T-helper 17 cell (primary cell): ENCODE measurements at places on chromosomes 1 and 21. TPM values are rescaled to one million over a fixed set of nuclear protein-coding genes. Genes with fewer than 3 reads are reported as not detected.

- H3K36me3 ChIP-seq, result no peaks in the 10 kb centered on the region
- peaks cover 45% of the 10 kb centered on the region for H3K27me3 ChIP-seq
- H3K4me1 ChIP-seq, result no peaks in the 10 kb centered on the region
- DNase-seq, result no peak
- no peak overlapping the region for H3K4me3 ChIP-seq
Measured at GRCh38 chr1:245578308-245578707, 423.5 kb downstream of the KIF26B start.

TAL1 gene
- 1.3 TPM for total RNA-seq

PLCH2 gene
- total RNA-seq, result 30.0 TPM

CACNA1S gene
- total RNA-seq, result not detected
